Fibroblast of skin of right quadriceps (primary cell): ENCODE measurements at places on chromosomes 6 and 20.

DNA sequence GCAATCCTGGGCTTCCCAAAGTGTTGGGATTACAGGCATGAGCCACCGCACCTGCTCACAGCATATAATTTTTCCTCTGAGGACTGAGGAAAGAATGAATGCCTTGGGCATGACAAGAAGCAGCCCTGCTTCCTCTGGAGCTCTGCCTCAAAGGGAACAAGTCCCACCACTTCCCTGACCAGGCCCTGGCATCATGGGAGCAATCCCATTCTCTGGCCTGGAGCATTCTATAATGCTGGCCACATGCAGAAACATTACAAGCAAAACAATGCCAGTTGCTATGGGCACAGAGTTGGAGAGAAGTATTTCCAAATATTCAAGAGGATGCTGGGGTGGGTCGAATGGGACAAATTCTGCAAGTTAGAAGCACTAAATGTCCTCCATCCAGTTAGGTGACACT, 41.5 kb upstream of the ARMH2 start:
- DNase-seq: no peak

DNA sequence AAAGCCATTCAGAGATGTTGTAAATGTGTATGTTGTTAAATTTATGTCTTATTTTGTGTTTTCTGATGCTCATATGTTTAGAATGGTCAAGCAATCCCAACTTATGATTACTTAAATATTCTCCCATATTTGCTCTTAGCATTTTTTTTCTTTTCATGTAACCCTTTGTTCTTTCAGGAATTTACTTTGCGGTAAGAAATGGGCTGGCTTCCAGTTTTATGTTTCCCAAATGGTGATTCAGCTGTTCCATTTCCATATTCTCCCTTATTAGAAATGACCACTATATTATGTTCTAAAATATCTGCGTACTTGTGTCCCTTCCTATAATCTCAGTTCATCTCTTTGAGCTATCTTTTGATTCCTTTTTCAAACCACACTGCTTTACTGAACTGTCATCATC, 113.7 kb downstream of the CDH26 start:
- DNase-seq: peak; percentile 40

- no peak for DNase-seq
Observed at GRCh38 chr6:15147827-15148226, 98.0 kb upstream of the JARID2 start.

DNA sequence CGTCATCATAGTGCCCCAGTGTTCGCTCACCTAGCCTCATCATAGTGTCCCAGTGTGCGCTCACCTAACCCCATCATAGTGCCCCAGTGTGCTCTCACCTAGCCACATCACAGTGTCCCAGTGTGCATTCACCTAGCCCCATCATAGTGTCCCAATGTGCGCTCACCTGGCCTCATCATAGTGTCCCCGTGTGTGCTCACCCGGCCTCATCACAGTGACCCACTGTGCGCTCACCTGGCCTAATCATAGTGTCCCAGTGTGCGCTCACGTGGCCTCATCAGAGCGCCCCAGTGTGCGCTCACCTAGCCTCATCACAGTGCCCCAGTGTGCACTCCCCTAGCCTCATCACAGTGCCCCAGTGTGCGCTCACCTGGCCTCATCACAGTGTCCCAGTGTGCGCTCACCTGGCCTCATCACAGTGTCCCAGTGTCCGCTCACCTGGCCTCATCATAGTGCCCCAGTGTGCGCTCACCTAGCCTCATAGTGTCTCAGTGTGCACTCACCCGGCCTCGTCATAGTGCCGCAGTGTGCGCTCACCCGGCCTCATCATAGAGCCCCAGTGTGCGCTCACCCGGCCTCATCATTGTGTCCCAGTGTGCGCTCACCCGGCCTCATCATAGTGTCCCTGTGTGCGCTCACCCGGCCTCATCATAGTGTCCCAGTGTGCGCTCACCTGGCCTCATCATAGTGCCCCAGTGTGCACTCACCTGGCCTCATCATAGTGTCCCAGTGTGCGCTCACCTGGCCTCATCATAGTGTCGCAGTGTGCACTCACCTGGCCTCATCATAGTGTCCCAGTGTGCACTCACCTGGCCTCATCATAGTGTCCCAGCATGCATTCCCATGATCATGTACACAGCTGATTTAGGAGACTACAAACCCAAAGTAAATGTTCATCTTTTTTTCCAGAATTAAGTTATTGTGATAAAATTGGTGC, 9.5 kb downstream of the TMEM242 start:
- DNase-seq: no peak

GRCh38 chr6:147418523-147418922, 90.0 kb upstream of the SAMD5 start:
- no peak for DNase-seq

- DNase-seq: no peak
Observed at GRCh38 chr6:20188630-20189075, 23.6 kb downstream of the MBOAT1 start.

DNA sequence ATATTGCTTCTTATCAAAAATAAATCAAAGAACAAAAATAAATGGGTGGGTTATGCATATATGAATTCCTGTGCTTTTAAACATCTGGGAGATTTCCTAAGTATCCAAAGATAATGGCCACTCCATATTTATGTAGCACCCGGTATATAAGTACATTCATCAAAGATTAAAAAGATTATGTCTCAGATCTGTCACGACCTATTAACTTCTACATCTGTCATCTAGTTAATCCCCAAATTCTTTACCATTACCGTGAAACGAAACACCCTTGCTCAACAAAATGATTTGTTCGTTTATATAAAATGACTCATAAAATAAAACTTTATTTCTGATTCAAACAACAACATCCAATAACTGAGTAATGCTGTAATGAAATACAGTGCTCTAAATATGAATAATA, 64.8 kb upstream of the FOXQ1 start:
- DNase-seq: peak; percentile 28

DNA sequence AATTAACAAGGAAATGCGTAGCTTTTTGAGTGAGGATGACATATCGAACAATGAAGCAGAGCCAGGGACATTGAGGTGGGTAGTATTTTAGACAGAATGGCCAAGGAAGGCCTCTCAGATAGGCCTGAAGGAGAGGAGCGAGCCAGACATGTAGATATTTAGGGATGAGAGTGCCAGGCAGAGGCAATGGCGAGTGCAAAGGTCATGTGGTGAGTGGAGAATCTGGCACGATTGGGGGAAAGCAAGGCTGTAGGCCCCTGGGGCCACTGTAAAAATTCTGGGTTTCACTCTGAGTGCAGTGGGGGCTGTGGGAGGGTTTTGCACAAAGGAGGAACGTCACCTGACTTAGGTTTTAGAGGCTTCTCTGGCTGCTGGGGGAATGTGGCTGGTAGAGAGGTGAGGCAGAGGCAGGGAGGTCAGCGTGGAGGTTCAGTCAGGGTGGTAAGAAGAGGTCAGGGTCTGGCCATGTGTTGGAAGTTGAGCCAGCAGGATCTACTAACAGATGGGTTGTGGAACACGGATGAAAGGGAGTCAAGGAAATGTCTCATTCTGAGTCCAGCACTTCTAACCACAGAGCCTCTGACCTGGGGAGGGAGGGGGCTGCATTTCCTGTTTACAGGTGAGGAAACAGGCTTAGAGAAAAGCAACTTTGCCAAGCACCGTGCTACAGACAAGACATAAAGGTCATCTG, 11.3 kb downstream of the SIRPA start:
- DNase-seq: no peak

- no peak for DNase-seq
Observed at GRCh38 chr6:113696960-113697359, 160.2 kb upstream of the MARCKS start.

- DNase-seq: peak; percentile 76
Observed at GRCh38 chr6:111592726-111593511, 12.8 kb downstream of the TRAF3IP2 start.

DNA sequence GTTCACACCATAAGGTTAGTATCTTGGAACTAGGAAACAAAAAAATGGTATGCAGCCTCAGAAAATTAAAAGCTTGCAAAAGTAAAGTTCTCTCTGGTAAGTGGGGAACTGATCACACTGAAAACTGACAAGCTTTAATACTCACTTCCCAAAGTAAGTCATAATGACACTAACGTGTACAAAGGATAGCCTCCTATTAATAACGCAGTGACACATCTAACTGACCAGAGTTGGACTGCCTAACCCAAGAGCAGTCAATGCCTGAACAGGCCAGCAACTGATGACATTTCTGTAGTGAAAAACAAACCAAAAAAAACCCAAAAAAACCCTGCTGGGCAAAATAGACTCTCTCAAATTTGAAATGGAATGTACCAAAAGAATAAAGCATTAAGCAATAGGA, 30.7 kb downstream of the CHD6 start:
- no peak for DNase-seq

GRCh38 chr6:40476673-40477072, 110.5 kb downstream of the LRFN2 start:
- DNase-seq: no peak

DNA sequence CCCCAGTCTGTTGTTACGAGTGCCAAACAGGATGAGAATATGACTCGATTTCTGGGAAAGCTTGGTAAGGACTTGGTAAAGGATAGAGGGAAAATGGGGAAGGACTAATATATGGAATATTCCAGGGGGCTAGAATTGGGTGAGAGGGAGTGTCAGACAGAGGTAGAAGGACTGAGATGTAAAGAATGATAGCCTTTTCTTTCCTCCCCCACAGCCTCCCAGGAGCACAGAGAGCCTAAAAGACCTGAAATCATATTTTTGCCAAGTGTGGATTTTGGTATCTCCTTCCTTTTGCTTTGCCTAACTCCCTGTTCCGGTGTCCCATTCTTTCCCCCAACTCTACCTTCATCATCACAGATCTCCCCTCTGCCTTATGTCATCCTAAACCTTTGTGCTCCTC, 3.1 kb downstream of the MSH5 start:
- DNase-seq: no peak

DNA sequence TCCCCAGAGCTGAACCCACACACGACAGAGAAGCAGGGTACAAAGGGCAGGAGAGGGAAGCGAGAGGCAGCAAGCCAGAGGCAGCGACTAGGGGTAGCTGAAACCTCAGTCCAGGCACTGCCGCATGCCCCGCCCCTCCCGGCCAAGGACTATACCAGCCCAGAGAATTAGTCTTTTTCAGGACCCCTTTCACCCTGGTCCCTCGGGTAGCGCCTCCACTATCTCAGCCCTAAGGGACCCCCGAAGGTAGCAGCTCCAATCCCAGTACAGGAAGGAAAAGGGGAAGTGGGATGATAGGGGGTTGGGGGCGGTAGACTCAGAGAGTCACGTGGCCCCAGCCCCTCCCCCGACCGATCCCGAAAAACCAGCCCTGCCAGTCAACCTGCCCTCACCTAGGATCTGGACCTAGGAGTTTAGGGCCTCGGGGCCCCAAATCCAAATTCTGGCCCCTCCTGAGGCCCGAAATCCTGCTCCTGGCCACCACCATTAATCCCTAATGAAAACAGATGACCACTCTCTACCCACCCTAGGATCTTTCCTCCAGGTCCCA, 1.3 kb downstream of the RGL2 start:
- DNase-seq: no peak

- no peak for DNase-seq
Observed at GRCh38 chr6:35914536-35914935, 6.4 kb downstream of the SRPK1 start.

DNA sequence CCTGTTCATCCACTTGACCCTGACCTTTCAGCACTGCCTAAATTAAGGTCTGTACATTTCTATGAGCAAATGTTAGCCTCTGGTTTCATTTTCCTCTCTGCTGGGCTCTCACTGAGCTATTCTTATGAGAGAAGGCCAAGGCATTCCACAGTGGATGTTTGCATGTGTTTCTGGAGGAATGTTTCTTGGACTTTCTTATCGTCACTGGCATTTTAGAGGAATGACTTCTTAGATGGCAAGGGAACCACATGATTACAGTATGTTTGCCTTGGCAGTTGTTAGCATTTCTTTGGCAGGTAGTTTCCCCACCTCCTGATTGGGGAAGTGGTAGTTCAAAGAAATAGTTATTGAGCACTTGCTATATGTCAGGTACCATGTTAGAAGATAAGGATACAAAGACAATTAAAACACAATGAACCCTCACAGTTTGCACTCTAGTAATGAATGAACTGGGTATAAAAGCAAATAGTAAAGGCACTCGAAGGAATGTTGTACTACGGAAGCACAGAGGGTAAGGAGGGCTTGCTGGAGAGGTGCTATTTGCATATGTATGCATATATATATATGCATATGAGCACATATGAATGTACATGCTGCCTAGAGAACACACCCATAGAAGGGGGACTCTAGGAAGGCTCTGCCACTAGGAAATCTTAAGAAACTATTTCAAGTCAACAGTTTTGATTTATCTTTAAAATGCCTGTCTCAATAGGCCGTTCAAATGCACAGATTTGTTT, 307.4 kb downstream of the EYA4 start:
- peak; percentile 49 for DNase-seq

- peak; percentile 50 for DNase-seq
Observed at GRCh38 chr6:53811082-53811481, 16.3 kb downstream of the LRRC1 start.

DNA sequence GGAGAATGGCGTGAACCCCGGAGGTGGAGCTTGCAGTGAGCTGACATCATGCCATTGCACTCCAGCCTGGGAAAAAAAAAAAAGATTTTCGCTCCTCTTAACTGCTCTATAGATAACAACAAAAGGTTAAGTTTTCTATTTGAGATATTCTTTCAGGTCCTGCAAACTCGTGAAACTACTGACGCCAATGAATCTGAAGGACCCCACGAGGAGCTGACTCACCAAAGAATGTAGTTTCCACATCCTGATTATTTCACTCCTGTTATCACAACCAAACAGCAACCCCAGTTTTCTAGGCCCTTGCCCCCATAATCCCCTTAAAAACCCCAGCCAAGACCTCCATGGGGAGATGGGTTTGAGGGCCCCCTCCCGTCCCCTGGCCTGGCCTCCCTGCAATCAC, 58.7 kb downstream of the OTOR start:
- DNase-seq: peak; percentile 54

DNA sequence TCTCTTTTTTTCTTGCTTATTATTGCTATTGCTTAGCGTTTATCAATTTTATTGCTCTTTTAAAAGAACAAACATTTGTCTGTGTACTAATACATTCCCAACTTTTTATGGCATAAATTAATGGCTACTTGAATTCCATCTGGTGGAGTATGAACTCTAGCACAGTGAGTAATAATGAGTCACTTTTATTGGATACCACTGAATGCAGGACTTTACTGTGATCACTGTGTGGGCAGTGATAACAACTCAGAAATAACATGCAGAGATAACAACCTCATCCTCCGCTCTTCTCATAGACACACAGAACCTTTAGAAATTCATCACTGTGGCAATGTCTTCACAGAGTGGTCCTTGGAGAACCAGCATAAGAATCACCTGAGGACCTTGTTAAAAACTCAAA, 174.9 kb upstream of the PRND start:
- peak; percentile 87 for DNase-seq

DNA sequence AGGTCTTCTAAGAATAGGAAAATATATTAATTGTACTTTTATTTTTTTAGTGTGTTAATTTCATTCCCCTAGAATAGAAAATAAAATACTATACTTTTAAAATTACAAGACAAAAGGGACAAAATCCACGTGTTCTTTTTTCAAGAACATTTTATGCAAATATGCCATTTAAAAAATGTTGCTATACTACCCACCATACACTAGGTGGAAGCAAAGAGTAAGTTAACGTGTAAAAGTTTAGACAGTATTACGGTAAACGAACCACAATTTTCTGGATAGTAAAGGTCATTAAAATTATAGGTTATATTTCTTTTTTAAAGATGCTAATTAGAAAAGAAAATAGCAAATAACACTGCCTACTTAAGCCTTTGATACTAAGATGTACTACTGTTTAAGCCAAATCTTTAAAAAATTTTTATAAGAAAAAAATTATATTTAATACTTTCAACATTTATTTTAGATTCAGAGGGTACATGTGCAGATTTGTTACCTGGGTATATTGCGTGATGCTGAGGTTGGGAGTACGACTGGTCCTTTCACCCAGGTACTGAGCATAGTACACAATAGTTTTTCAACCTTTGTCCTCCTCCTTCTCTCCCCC, 287.6 kb downstream of the PHF3 start:
- DNase-seq: peak; percentile 27
